ENCODE measurements at places on chromosomes 7 and 10.

- DNase-seq = no peak
Measured at GRCh38 chr7:26083113-26083512, 68.9 kb upstream of the NFE2L3 start.

- DNase-seq = no peak
Measured at GRCh38 chr10:59285073-59285472, 77.3 kb downstream of the FAM13C start.

- DNase-seq = no peak
Measured at GRCh38 chr7:34451923-34452322, 206.1 kb upstream of the NPSR1 start.

- DNase-seq = no peak
Measured at GRCh38 chr10:16681521-16681920, 135.7 kb downstream of the RSU1 start.

DNA sequence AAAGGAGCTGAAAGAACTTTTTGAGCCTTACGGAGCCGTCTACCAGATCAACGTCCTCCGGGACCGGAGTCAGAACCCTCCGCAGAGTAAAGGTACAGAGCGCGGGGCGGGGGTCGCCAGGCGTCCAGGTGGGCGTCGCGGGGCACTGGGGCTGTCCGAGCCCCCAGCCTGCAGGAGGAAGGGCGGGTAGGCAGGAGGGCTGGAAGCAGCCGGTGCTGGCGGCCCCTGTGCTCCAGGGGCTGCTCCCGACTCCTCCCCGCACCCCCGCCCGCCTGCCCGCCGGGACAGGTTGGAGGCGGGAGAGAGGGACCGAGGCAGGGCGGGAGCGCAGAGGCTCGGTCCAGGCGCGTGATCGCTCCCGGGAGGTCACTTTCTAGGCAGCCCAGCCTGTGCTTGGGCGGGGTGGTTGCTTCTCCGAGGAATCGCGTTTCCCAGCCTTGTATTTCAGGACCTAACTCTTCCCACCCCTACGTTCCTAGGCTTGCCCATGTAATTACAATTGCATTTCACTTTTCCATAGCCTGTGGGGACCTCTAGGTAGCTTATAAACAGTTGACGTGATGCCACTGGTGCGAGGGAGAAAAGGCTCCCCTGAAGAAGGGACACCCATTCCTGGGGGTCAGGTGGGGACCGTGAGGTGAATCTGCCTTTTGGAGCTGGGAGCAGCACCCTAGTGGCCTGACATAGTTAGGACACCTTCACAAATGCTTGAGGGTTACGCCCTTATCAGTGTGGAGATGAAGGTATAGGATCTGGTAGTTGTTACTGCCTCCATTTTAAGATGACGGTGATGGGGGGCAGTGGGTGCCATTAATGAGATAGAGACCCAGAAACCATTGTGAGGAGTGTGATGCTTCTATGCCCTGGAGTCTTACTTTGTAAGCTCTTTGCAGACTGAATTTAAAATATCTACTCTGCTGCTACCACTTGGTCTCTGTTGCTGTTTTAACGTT lies 148.2 kb downstream of the CELF2 start:
- peak; percentile 45 for DNase-seq
